ENCODE measurements at places on chromosomes 11 and 22. TPM values are rescaled to one million over a fixed set of nuclear protein-coding genes. Genes with fewer than 3 reads are reported as not detected.

DNA sequence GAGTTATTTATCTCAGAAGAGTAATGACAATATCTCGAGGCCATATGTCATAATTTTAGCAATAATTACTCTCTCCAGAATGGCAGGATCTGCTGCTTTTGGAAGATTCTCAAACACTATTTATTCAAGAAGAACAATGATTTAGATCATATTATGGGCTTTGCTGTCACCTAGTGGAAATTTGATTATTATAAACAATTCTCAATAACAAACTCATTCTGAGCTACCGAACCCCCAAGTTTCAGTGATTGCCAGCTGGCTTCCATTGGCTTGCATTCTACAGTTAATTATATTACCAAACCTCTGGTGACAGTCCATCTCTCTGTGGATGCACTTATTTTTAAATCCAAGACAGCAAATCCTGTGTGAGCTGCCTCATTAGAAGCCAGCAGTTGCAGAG is 27.9 kb upstream of the SLC36A4 start:
- peak; percentile 47 for DNase-seq

The MRGPRE gene
- total RNA-seq = not detected

The OTOG gene
- under 0.01 TPM for total RNA-seq

The ABTB2 gene
- total RNA-seq = 3.5 TPM

Measured in muscle of leg (tissue), 16 donors.